ENCODE measurements at places on chromosomes 2 and 18.

GRCh38 chr2:153495725-153496124, 17.2 kb upstream of the RPRM start:
- DNase-seq: no peak

- peak; percentile 19 for DNase-seq
These were observed 8.7 kb upstream of the SERPINB13 start for GRCh38 chr18:63578357-63578958.

DNA sequence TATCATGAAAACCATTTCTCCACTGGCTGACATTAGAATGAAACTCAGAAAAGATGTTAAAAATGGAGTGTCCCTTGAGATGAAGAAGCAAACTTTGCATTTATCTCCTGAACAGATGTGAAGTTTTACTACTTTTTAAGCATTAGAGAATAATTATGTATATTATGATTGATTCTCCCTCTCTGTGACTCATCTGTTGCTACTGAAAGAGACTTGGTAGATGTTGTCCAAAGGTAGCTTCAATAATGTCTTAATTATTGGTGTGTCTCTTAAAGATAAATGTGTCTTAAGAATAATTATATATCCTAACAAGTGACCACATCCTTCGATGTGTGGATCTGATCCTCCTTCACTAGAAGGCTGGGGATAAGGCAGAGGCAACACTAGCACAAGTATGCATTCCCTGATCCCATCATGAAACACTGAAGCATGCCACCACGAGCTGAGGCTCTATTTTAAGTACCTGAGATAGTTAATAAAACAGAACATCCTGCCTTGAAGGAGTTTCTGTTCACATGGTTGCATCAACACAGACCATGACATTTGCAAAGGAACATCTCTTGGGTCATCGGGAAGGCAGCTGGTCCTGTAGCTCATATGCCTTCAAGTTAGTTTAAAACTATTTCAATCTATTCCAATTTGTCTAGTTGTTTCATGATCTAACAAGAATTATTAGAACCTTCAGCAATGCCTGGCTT, 15.5 kb downstream of the RND3 start:
- DNase-seq: no peak

DNA sequence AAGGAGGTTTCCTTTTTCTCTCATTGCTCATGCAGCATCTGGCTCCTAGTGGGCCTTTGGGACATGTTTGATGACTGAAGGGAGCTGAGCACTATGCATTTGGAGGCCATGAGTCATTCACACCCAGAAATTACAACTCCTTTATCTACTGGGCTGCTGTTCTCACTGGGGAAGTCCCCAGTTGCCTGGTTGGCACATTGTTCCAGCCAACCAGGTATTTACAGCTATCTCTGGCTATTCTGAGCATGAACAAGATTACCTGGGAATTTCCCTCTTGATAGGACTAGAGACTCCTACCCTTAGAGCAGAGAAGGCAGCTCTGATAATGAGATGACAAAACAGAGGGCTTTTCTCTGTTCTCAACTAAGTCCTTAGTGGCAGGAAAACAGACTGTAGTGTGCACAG, 206.5 kb downstream of the SETBP1 start:
- DNase-seq: peak; percentile 44

GRCh38 chr18:10239103-10239502, 215.3 kb upstream of the APCDD1 start:
- no peak for DNase-seq

DNA sequence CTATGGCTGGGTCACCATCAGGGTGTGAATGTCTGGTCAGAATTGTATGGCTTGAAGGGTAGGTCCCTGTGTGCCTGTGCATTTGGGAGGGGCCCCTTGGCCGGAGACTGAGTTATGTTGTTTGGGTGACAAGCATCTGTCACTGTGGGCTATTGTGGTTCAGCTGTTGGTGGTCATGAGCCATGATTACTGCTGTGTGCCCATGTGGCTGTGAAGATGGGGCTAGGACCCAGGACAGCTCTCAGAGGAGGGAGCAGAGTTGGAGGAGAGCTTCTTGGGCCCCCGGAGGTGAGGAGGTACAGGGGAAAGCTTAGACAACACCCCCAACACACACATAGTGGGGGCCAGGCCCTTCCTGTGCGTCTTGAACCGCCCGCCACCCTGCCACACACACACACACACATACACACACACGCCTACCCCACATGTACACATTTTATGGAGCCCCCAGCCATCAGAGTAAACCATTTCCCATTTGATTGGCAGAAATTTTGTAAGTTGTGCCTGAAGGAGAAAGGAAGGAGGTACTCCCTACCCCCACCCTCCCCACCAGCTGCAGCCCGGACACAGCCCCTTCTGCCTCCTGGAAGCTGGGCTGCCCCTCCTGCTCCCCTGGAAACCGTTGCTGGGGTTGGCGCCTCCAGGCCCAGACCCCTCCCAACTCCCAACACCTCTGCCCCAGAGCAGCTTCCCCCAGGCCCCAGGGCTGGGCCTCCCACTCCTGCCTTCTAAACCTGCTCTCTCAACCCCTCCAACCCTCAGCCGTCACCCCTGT, 2.0 kb downstream of the GAREM2 start:
- no peak for DNase-seq

DNA sequence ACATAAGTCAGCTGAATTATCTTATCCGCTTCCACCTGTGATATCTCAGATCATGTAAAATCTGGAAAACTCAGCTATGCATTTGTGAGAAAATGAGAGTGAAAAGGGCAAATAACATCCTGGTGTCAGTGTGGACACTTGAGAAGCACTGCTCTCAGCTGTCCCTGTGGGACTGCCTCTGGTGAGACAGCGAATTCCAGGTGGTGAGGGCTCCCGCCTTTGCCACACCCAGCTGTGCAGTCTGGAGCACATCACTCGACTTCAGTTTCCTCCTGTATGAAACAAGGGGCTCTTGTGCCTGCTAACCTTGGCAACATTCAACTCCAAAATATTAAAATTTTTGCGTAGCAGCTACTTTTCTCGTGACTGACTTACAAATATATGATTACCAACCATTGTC, 194.9 kb upstream of the BOD1L2 start:
- no peak for DNase-seq

GRCh38 chr2:42809131-42809818, 16.9 kb upstream of the HAAO start:
- no peak for DNase-seq

GRCh38 chr18:25067275-25068025, 284.5 kb downstream of the ZNF521 start:
- DNase-seq: no peak

GRCh38 chr2:240628507-240628807, 3.2 kb downstream of the GPR35 start:
- no peak for DNase-seq
